ENCODE measurements at places on chromosomes 3 and 15.
A peak's percentile ranks its signal among the peaks of the same experiment; 100 is the strongest.

DNA sequence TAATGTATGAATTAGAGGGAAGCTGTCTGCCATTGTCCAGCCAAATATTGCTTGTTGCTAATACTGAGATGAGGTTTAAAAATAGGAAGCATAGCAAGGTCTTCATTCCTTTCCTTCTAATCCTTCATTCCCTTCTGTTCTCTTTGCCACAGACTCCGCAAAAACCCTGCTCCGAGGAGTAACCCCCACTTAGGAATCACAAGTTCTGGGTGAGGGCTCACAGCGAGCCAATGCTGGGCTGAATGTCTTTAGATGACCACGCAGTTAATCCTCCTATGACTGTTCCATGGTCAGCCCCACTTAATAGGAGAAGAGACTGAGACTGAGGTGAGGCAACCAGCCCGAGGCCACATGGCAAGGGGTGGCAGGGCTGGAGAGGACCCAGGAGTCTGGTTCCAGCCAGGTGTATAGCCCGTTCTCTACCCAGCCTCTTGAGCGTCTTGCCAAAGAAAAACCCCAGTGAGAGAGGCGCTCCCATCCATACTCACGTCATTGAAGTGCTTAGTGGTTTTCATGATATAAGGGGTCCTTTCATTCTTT, 44.9 kb upstream of the CTSH start:
- DNase-seq, result no peak

GRCh38 chr15:41772720-41773331, 1.5 kb upstream of the MAPKBP1 start:
- DNase-seq, result peak; percentile 49

GRCh38 chr15:69578787-69579583, 126.4 kb downstream of the RPLP1 start:
- DNase-seq, result no peak

- no peak for DNase-seq
Measured at GRCh38 chr3:195068084-195069080, 202.6 kb downstream of the XXYLT1 start.

GRCh38 chr3:112813723-112814171, 32.9 kb downstream of the CD200R1L start:
- no peak for DNase-seq

DNA sequence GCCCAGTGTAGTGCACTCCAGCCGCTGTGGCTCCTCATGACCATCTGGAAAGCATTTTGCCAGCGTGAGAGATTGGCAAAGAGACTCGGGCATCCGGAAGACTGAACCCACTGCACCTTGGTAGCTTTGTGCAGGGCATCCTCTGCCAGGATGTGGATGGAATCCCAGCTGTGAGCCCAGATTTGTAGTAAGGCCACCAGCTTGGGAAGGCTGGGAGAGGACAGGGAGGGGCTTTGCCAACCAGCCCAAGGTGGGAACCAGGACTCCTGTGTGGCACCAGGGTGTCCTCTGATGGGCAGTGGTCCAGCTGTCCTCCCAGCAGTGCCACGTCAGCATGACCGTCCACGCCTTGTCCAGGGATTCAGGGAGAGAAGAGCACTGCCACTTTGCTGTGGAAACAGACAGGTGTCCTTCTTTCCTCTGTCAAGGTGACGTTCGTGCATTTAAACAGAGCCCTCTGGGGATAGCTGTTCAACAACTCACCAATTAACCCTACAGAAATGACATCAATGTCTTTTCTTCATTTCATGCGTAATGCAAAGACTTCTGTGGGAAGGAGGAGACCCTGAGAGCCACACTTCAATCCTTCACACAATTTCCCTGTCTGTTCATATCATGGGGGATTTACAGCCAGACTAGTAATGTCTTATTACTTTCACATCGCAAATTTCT, 19.1 kb downstream of the KLF15 start:
- DNase-seq, result no peak

DNA sequence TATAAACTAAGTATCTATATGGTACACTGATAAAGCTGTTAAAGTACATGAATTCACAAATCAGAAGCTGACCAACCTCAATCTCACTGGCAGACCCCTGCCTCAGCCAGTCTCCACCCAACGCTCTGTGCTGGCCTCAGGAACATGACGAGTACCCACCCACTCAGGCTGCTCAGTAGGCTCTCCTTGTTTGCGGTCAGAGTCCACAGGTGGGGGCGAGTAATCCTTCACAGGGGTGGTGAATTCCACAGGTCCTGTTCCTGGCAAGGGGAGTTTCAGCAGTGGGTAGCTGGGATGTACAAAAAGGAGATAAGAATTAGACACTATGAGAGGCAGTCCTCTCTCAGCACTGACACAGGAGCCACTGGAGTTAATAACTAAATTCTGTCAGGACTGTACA, 40.9 kb downstream of the SCAP start:
- no peak for DNase-seq

GRCh38 chr15:40340038-40340739, 550 bp downstream of the CCDC9B start:
- DNase-seq, result no peak

GRCh38 chr3:59565125-59565524, 515.3 kb upstream of the CFAP20DC start:
- DNase-seq, result no peak

GRCh38 chr3:136631424-136631823, 120.8 kb downstream of the STAG1 start:
- no peak for DNase-seq

DNA sequence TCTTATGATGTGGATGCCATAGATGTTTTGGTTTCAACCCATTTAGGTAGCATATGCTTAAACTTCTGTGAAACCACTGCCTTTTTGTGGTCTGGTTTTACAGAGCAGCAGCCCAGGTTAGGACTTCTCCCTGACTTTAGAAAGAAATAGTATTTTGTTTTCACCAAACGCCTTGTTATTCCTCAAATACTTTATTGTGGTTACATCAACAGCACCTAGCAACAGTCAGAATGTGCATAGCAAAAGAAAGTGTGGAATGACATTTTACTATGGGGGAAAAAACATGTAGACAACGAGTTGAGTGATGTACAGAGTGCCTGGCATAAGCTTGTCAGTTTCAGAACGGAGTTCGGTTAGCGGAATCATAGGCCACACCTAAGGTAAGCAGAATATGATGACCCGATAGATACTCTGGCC, 159.2 kb downstream of the TPRG1 start:
- DNase-seq, result no peak

DNA sequence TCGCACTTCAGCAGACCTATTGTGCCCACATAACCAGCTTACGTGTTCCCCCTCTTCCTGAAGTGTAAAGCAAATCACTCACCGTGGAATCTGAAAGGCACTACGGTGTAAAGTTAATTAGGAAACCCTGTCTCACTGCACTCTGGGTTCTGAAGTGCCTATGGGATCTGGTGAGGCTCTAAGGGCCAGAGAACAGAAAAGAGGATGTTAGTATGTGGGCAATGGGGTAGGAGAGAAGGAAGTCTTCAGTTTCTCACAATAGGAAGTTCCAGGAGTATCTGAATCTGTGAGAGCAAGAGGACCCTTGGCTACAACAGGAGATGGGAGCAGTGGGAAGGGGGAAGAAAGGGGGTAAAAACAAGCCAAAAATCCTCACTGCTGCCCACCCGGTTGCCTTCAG, 71.4 kb downstream of the ITGB5 start:
- DNase-seq, result no peak

GRCh38 chr3:63726656-63727055, 74.2 kb downstream of the SNTN start:
- DNase-seq, result no peak

GRCh38 chr3:136343873-136344555, 93.9 kb downstream of the PCCB start:
- no peak for DNase-seq

GRCh38 chr15:74816624-74817369, 4.2 kb downstream of the LMAN1L start:
- no peak for DNase-seq

DNA sequence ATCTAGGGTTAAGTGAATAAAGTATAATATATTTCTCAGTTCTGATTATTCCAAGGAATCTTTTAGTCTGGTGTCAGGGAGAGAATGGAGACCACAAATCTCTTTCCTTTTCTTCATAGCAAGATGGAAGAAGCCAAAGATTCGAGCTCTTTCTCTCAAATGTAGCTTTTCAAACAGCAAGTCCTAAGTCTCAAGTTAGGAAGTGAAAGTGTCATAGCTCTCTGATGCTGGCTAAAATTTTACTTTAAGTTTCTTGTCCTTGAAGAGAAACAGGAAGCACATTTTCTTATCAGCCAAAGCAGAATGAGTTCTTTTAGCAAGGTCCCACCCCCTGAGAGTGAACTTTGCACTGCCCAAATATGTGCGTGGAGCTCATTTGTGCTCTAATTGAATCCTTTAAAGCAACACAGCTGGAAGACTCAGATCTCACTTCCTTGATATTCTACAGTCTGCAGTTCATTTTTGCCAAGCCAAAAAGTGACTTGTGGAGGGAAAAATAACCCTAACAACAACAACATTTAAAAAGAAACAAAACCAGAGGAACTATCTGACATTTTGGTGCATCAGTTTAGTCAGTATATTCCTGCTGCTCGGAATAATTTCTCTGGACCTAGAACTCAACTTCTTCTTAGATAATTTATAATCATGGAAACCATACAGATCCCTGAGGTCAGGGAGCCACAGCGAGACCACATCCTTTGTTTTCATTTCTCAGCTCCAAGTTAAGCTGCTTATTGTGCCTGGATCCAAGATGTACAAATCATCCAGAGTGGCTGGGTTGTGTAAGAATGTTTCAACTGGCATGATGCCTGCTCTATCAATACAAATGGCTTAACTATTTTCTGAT, 238.7 kb upstream of the P2RY1 start:
- no peak for DNase-seq

- DNase-seq, result no peak
Measured at GRCh38 chr3:140530603-140531002, 147.3 kb upstream of the TRIM42 start.

DNA sequence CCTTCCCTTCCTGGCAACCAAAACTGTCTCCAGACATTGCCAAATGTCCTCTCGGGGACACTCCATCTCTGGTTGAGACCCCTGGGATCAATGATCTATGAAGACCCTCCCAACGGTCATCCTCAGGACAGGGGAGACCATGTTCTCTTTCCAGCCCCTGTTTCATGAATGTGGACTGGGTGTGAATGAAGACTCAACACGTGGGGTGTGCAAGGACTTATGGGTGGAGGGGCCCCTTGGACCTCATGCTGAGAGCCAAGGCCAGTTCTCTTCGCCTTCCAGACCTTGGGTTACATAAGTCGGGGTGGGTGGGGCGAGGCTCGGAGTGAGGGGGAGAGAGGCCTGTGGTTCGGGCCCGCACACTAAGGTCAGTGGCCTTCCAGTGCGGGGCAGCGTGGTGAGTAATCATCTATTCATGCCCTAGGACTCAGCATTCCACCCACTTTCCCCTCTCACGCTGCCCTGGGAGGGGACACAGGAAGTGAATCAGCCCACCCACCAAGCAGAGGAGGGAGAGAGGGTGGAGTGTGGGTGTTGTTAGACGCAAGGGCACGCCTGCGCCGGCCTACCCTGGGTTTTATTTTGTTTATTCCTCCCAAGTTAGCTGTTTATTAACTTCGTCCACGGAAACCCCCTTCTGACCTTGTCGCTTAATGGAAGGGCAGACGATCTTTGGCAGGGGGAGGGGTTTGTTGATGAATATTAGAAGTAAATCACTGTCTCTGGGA, 6.7 kb downstream of the PAQR5 start:
- DNase-seq, result no peak

GRCh38 chr3:39268549-39268900, 11.3 kb downstream of the CX3CR1 start:
- DNase-seq, result no peak

DNA sequence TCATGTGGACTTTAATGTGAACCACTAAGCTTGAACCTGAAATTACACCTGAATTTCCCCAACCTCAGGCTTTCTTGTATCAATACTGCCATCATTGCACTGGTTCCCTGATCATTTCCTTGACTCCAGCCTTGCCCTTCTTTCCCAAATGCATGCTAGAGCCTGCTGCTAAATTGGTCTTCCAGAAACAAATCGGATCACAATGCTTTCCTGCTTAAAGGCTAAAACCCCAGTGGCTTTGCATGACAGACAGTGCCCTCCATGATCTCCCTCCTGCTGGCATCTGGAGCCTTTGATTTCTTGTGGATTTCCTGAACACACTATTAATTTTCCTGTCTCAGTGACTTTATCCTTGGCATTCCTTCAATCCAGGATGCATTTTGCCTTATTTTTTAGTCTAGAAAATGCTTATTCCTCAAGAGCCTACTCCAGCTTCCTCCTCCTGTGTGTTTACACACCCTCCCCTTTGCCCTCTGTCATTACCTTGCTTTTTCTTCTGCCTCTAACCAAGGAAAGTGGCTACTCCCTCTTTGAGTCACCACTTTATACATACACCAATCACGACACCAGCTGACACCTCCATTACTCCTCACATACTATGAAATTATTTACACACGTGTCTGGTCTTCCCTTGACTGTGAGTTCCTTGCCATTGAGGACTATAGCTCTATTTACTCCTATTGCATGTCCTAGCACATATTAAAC, 214.6 kb downstream of the KCNAB1 start:
- DNase-seq, result no peak

GRCh38 chr3:157190380-157190872, 30.5 kb upstream of the CCNL1 start:
- no peak for DNase-seq

DNA sequence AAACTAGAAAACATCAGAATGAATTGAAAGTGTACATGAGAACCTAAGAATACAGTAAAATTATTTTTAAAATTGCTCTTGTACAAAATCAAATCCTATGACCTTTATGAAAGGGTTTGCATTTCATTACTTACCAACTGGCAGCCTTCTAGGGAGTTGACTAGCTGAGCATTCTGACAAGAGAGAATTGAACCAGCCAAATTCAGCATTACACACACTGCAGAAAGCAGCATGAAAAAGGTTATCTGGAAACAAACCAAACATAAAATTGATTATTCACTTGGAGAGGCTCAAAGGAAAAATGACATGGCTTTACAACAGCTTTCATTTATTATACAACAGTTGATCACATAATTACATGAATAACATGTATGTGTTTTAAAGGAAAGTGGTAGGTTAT, 17.4 kb downstream of the NSMCE3 start:
- DNase-seq, result no peak

- no peak for DNase-seq
Measured at GRCh38 chr3:59163953-59164352, 114.1 kb upstream of the CFAP20DC start.
